Stimulated activated CD4-positive, alpha-beta T cell treated with anti-CD3 and anti-CD28 coated beads, Interleukin-2, amount 100 ng/mL, for 24 hours (primary cell): ENCODE measurements at places on chromosomes 1 and 21.

- DNase-seq: no peak
Measured at GRCh38 chr1:88455621-88456256, 228.3 kb upstream of the PKN2 start.

- DNase-seq: no peak
Measured at GRCh38 chr1:237306726-237307125, 264.7 kb downstream of the RYR2 start.

DNA sequence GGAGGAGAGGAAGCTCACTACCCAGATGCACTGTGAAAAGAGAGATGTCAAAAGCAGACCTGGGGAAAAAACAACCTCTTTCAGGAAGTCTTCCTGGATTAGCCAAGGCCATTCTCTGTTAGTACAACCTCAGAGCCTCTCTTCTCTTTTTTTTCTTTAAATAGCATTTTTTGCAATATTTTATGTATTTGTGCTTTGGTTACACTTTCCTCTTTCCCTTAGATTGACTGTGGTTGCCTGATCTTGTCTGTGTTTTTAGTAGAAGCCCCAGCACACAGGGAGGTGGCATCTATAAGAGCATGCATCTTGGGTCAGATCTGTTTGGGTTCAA, 18.8 kb downstream of the SLC26A9 start:
- no peak for DNase-seq

GRCh38 chr1:117540532-117540931, 65.3 kb upstream of the TENT5C start:
- DNase-seq: no peak

- DNase-seq: peak; percentile 2
Measured at GRCh38 chr1:202967684-202968281, 726 bp upstream of the CYB5R1 start.
